ENCODE measurements at places on chromosomes 6 and 20.

GRCh38 chr20:2872459-2873009, 747 bp upstream of the PTPRA start:
- H3K4me1 ChIP-seq: no peaks in the 10 kb centered on the region
- H3K36me3 ChIP-seq: no peaks in the 10 kb centered on the region
- H3K27me3 ChIP-seq: peaks cover 12% of the 10 kb centered on the region
- peak overlapping the region; percentile 74 for H3K4me3 ChIP-seq
- H3K27ac ChIP-seq: peak overlapping the region; percentile 81

GRCh38 chr20:37804584-37805566, 98.1 kb upstream of the VSTM2L start:
- no peak overlapping the region for H3K27ac ChIP-seq
- H3K36me3 ChIP-seq: peaks cover 56% of the 10 kb centered on the region
- H3K27me3 ChIP-seq: no peaks in the 10 kb centered on the region

- H3K27ac ChIP-seq: peak overlapping the region; percentile 1
- peaks cover 9% of the 10 kb centered on the region for H3K36me3 ChIP-seq
- no peak for DNase-seq
- peaks cover 23% of the 10 kb centered on the region for H3K4me1 ChIP-seq
Measured at GRCh38 chr20:16475225-16475624, 98.0 kb downstream of the KIF16B start.

- peak; percentile 72 for DNase-seq
- H3K27ac ChIP-seq: no peak overlapping the region
- H3K4me1 ChIP-seq: peaks cover 6% of the 10 kb centered on the region
Measured at GRCh38 chr6:142702501-142703460, 242.2 kb downstream of the HIVEP2 start.

DNA sequence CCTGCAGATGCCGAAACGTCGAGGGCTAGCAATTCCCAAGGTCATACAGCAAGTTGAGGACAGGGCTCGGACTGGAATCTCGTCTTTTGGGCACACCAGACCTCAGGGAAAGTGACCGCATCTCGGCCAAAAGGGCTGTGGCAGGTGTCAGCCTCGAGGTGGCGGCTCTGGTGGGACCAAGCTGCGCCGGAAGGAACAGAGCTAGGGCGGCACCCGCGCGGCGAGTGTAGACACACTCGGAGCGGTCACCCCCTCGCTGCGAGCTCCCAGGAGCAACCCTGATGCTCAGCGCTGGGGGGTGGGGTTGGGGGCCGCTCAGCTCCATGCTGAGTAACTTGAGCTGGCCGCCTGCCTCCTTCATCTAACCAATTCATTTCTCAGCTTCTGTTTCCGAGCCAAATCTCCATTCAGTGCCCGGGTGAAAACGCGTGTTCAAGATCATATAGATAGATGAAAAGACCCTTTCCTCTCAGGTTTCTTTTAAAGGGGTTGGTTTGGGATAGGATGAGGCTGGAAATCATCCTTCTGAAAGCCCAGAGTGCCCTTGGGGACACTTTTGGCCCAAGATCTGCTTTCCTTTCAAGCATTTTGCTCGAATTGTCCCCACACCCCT, 2.2 kb upstream of the TUBB2B start:
- no peaks in the 10 kb centered on the region for H3K36me3 ChIP-seq
- no peak for DNase-seq
- H3K27ac ChIP-seq: no peak overlapping the region
- peaks cover 74% of the 10 kb centered on the region for H3K27me3 ChIP-seq
- peak overlapping the region; percentile 5 for H3K4me3 ChIP-seq
- H3K4me1 ChIP-seq: peaks cover 47% of the 10 kb centered on the region

DNA sequence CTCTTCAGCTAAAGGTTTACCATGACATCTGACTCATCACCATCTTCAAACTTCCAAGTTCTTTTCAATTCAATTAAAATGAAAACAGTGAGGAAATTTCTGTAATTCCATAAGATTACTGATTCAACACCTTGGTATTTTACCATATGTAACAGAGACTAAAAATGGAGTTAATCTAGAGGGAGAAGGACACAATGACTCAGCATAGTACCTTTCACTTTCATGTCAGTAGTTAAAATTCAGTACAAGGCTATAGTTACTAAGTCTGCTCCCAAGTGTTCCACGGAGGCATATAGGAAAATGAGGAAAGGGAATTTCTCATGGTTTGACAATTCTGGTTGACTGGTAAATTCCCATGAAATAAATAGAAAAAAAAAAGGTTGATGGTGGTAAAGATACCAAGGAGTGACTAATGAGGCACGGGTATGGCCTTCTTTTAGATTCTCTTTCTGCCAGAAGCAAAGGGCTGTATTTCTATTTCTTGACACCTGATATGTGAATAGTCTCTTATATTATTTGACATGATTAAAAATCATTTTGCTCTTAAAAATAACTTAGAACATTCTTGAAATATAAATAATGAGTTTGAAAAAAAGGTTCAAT, 526.7 kb upstream of the ADGRB3 start:
- H3K4me1 ChIP-seq: no peaks in the 10 kb centered on the region
- DNase-seq: no peak
- H3K27me3 ChIP-seq: no peaks in the 10 kb centered on the region
- H3K27ac ChIP-seq: no peak overlapping the region

- H3K4me1 ChIP-seq: no peaks in the 10 kb centered on the region
- peaks cover 36% of the 10 kb centered on the region for H3K36me3 ChIP-seq
- no peaks in the 10 kb centered on the region for H3K27me3 ChIP-seq
Measured at GRCh38 chr6:13615792-13616120, 621 bp downstream of the NOL7 start.

GRCh38 chr20:36926653-36927200, 24.8 kb downstream of the SAMHD1 start:
- DNase-seq: no peak
- peaks cover 79% of the 10 kb centered on the region for H3K36me3 ChIP-seq
- H3K27ac ChIP-seq: no peak overlapping the region
- H3K4me1 ChIP-seq: no peaks in the 10 kb centered on the region

DNA sequence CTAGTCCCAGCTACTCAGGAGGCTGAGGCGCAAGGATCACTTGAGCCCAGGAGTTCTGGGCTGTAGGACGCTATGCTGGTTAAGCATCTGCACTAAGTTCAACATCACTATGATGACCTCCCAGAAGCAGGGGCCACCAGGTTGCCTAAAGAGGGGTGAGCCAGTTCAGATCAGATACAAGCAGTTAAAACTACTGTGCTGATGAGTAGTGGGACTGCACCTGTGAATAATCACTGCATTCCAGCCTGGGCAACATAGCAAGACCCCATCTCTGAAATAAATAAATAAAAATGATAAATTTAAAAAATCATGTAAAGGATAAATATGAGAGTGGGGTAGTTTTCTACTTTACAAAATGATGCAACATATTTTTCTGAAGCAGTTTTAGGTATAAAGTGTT, 106.5 kb downstream of the TMEM170B start:
- H3K4me3 ChIP-seq: no peak overlapping the region
- no peak overlapping the region for H3K27ac ChIP-seq
- no peaks in the 10 kb centered on the region for H3K36me3 ChIP-seq
- no peaks in the 10 kb centered on the region for H3K27me3 ChIP-seq
- DNase-seq: no peak

DNA sequence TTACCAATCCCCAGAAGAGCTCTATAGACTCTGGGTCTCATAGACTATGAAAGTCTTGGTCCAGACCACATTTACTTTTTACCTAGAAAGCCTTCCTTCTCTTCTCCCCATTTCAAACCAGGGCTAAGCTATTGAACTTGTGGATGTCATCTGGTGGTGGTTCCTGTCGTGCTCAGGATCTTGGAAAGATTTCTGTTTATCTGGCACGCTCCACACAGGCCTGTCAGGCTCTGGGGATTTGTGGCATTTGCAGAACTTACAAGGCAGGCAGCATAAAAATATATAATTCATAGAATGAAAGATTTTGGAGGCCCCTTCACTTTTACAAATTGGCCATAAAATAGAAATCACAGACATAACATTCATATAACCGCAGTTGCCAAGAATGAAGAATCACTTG, 188.1 kb downstream of the UST start:
- DNase-seq: no peak
- H3K4me1 ChIP-seq: no peaks in the 10 kb centered on the region
- no peak overlapping the region for H3K4me3 ChIP-seq

- no peak for DNase-seq
- no peaks in the 10 kb centered on the region for H3K27me3 ChIP-seq
- H3K27ac ChIP-seq: no peak overlapping the region
- H3K4me1 ChIP-seq: no peaks in the 10 kb centered on the region
- no peak overlapping the region for H3K4me3 ChIP-seq
Measured at GRCh38 chr6:122079916-122080315, 319.5 kb upstream of the HSF2 start.

- no peaks in the 10 kb centered on the region for H3K4me1 ChIP-seq
- peak; percentile 51 for DNase-seq
- no peaks in the 10 kb centered on the region for H3K27me3 ChIP-seq
Measured at GRCh38 chr6:138724015-138724414, 49.6 kb upstream of the CCDC28A start.

DNA sequence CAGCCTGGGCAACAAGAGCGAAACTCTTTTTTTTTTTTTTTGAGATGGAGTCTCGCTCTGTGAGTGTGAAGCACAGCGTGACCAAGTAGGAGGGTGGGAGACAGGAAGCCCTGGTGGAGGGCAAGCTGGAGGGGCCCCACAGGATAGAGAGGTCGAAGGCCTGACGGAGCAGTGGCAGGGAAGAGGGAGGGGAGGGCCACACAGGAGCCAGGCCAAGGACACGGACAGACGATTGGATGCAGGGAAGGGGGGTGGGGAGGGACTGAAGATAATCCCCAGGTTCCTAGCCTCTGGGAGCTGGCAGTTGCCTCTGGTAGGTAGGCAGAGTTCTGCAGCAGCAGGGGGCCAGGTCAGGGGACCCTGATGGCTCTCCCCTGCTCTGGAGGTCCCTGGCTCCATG, 10.8 kb upstream of the GUCA1A start:
- no peak for DNase-seq
- no peaks in the 10 kb centered on the region for H3K4me1 ChIP-seq
- H3K27ac ChIP-seq: no peak overlapping the region
- peaks cover 39% of the 10 kb centered on the region for H3K27me3 ChIP-seq
- H3K4me3 ChIP-seq: no peak overlapping the region

- no peak overlapping the region for H3K4me3 ChIP-seq
- H3K36me3 ChIP-seq: no peaks in the 10 kb centered on the region
- no peak for DNase-seq
- no peaks in the 10 kb centered on the region for H3K27me3 ChIP-seq
- no peak overlapping the region for H3K27ac ChIP-seq
Measured at GRCh38 chr6:1170794-1171193, 141.1 kb upstream of the FOXQ1 start.

DNA sequence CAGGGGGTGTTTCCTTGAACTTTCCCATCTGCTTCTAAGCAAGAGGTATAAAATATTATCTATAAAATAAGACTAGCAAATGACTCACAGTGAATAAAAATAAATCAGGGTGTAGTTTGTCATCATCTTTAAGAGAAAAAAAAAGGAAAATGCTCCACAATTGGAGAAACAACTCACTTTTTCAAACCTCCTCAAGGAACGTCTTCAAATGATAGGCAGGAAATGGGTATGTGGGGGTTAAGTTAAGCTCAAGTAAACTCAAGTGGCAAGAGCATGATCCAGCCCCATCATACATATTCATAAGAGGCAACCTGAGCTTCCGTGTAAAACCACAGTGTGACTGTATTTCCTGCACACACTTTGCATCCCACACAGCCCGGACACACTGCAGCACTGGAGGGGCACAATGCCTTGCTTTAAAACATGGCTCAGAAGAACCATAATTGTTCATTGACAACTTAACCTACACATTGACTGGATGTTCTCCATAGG, 58.5 kb upstream of the CEP85L start:
- H3K4me1 ChIP-seq: peaks cover 37% of the 10 kb centered on the region
- H3K36me3 ChIP-seq: no peaks in the 10 kb centered on the region
- peak overlapping the region; percentile 50 for H3K4me3 ChIP-seq
- no peaks in the 10 kb centered on the region for H3K27me3 ChIP-seq
- H3K27ac ChIP-seq: peak overlapping the region; percentile 68
- DNase-seq: no peak

- no peak for DNase-seq
- H3K4me3 ChIP-seq: no peak overlapping the region
- no peaks in the 10 kb centered on the region for H3K27me3 ChIP-seq
- no peaks in the 10 kb centered on the region for H3K4me1 ChIP-seq
- H3K27ac ChIP-seq: no peak overlapping the region
- no peaks in the 10 kb centered on the region for H3K36me3 ChIP-seq
Measured at GRCh38 chr20:53849471-53850059, 220.8 kb downstream of the BCAS1 start.
